ENCODE measurements at places on chromosomes 16 and 17.

DNA sequence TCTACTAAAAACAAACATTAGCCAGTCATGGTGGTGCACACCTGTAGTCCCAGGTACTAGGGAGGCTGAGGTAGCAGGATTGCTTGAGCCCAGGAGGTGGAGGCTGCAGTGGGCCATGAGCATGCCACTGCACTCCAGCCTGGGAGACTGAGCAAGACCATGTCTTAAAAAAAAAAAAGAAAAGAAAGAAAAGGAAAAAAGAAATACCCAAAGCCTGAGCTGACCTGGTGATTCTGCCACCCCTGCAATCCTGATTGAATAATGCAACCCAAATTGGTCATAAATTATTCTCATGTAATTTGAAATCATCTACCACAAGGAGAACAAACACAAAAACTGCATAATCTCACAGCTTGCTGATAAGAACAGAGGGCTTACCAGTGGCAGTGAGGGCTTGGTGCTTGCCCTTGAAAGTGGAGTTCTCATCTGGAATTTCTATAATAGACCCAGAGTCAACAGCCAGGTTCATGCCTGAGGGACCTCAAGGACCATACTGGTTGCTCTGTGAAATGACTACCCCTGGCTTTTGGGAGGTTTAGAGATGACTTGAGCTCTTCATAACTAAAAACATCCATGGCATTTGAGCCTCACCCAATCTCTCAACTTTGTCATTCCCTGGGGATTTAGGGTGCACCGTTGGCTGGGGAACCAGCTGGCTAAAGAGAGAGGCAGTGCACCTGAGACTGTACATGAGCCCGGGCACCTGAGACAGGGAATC, 35.4 kb upstream of the TMC5 start:
- DNase-seq = no peak

DNA sequence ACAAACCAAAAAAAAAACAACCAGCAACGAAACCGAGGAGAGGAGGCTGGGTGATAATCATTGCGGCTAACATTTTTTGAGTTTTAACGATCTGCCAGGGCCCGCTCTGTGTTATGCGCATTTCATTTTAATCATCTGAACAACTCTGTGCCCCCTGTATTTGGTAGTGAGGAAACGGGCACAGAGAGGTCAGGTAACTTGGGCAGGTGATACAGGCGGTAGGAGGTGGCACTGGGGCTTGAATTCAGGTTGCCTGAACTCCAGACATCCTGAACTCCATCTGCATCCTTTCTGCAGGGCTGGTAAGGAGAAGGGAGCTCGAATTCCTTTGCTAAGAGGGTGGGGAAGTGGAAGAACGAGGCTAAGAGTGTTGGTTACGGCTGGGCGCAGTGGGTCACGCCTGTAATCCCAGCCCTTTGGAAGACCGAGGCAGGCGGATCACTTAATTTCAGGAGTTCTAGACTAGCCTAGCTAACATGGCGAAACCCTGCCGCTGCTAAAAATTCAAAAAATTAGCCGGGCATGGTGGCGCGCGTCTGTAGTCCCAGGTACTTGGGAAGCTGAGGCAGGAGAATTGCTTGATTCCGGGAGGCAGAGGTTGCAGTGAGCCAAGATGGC, 1.1 kb downstream of the CLUAP1 start:
- no peak for DNase-seq

DNA sequence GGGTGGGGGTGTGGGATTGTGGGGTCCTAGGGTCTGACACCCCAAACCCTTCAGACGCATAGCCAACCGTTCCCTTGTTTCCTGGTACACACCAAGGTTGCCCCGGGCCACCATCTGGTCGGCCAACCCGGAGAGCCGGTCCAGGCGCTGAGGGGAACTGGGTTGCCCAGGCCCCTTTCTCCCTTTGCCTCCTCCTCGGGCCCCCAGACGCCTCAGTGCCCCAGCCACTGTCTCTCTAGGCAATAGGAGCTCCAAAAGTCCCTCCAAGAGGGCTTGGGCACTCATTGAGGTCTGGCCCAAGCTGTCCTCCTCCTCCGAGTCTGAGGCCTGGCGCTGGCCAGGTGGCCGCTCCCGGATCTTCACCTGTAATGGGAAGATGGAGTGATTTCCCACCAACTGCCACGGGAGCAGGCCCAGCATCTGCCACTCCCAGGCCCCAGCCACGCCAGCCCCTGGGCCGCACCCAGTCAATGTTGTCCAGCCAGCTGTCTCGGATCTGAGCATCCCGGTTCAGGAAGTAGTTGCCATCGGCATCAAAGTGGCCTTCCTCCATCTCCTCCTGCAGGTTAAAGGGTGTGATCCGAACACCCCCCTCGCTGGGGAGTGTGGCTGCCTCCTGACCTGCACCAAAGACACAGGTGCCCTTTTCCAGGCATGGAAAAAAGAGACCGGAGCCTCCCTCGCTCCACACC, 1.5 kb downstream of the CD2BP2 start:
- no peak for DNase-seq

DNA sequence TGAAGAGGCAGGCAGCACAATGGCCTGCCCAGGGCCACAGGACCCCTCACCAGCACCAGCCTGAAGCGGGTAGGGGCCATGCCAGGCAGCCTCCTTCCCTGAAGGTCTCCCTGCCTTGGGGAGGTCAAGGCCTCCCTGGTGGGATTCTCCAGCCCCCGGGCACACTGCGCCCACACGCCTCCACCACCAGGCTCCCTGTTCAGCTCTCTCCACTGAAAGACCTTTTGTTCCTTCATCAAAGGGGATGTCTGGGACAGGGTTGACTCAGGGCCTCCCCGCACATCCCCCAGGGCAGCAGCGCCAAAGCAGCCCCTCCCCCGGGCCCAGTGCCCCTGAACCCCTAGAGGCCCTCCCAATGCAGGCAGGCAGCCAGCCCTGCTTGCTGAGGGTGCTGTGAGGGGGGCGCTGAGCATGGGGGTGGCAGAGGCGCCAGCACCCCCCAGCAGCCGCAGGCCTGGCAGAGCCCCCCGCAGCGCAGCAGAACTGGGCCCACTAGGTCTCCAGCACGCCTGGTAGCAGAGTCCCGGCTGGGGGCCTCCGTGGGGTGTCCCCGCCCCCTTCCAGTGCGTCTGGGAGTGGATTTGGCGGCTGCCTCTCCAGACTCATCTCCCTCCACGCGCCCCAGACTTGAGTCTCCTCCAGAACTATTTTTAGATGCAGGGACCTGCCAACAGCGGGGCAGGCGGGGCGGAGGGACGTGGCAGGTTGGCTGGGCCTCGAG, 13.1 kb downstream of the BCAR1 start:
- no peak for DNase-seq
